H54 (cell line): ENCODE measurements at places on chromosomes 4 and X.

- no peak for DNase-seq
Observed at GRCh38 chrX:3403748-3404147, 57.3 kb upstream of the MXRA5 start.

- no peak for DNase-seq
Observed at GRCh38 chr4:102828497-102828808, 1.1 kb upstream of the UBE2D3 start.

DNA sequence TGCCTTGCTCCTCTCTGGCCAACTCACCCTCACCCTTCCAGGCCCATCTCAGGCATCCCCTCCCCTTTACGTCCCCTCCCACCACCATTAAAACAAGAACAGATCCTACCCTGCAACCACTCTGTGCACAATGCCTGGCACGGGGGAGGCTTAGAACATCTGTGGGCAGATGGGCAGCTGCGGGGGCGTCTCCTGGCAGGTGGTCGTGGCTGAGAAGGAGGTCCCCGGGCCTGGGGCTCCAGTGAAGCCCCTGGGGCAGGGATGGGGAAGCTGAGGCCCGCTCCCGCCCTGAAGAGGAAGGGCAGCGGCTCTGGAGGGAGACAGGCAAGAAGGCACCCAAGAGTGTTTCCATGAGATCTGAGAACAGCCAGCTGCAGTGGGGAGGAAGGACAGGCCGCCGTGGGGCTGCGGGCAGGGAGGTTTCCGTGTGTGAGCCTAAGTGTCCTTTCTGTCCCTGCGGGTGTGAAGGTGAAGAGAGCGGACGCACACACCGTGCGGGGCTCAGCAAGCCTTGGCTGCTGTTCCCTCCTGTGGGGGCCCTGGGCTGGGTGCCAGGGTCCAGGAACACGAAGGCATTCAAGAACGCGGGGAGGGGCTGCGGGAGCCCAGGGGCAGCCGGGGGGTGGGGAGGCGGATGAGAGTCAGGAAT, 7.8 kb upstream of the TBC1D14 start:
- DNase-seq = no peak

DNA sequence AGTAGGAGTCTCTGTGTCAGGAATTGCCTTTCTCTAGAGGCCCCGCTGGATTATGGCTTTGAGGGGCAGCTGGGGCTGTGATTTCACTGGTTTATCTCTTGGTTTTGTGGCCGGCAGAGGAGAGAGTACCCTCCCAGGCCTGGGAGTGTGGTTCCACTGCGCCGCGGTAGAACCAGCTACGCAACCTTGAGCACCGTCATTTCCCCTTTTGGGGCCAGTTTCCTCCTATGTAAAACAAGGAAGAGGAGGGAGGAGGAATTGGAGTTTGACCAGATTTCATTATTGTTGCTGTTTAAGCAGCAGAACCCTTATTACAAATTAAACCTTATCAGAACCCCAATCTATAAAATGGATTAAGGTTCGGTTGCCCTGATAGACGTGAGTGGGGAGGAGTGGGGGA, 4.4 kb downstream of the SOX3 start:
- no peak for DNase-seq

- DNase-seq = no peak
Observed at GRCh38 chrX:45630078-45630477, 429.4 kb upstream of the DIPK2B start.

- DNase-seq = no peak
Observed at GRCh38 chr4:153553819-153554170, 87.6 kb downstream of the TMEM131L start.

- DNase-seq = no peak
Observed at GRCh38 chr4:24975510-24975909, 55.2 kb downstream of the LGI2 start.

DNA sequence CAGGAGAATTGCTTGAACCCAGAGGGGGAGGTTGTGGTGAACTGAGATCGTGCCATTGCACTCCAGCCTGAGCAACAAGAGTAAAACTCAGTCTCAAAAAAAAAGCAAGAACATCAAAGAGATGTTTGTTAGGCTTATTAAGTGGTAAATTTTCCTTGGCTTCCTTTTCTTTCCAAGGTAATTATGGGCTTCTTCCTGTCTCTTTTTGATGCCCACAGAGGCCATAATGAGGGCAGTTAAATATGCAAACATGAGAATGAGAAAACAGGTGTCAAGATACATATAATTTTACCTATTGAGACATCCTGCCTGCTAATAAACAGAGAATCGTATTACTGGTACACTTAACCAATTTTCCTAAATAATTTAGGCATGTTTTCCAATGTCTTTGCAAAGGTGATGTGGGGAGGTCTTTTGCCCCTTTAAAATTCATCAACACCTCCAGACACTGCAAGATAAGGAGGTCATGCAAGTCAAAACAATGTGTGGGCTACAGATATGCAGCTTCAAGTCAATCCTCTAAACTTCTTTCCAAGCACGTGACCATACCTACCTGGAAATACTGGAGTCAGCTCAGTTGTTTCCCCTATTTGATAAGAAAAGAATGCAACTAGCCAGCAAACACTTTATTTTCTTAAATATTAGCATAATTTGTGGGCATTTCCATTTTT, 2.7 kb downstream of the SLC39A8 start:
- no peak for DNase-seq

GRCh38 chr4:59180969-59181368, 2019.2 kb upstream of the ADGRL3 start:
- DNase-seq = no peak
